NCI-H146 (cell line): ENCODE measurements at places on chromosomes 7 and 10.

GRCh38 chr10:133262696-133263095 is 14.0 kb downstream of the ADAM8 start:
- peak; percentile 97 for DNase-seq

DNA sequence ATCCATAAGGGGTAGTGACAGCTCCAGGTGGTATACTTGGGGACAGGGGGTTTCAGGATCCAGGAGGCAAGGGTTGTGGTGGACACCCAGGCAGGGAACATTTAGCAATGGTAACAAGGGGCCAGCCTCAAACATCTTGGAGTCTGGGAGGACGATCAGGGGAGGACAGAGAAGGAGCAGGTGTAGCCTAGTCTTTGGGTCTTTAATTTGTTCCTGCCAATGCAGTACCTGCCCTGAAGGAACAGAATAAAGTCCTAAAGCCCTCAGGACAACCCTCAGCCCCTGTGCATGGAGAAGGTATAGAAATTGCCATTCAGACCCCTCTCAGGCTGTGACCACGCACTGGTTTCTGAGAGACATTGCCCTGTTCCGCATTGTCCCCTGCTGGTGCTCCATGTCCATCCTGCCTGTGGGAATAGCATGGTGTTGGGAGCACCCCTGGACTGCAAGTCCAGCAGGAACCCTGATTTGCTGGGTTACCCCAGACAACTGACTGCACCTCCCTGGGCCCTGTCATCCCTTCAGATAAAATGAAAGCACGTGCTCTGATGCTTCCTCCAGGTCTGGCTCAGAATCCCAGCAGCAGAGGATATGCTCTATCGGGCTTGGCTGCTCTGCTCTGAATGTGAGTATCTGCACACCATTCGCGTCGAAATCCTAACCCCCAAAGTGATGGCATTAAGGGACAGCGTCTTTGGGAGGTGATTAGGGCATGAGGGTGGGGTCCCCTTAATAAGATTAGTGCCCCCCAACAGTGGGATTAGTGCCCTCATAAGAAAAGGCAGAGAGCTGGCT is 24.2 kb downstream of the DDC start:
- DNase-seq = no peak

DNA sequence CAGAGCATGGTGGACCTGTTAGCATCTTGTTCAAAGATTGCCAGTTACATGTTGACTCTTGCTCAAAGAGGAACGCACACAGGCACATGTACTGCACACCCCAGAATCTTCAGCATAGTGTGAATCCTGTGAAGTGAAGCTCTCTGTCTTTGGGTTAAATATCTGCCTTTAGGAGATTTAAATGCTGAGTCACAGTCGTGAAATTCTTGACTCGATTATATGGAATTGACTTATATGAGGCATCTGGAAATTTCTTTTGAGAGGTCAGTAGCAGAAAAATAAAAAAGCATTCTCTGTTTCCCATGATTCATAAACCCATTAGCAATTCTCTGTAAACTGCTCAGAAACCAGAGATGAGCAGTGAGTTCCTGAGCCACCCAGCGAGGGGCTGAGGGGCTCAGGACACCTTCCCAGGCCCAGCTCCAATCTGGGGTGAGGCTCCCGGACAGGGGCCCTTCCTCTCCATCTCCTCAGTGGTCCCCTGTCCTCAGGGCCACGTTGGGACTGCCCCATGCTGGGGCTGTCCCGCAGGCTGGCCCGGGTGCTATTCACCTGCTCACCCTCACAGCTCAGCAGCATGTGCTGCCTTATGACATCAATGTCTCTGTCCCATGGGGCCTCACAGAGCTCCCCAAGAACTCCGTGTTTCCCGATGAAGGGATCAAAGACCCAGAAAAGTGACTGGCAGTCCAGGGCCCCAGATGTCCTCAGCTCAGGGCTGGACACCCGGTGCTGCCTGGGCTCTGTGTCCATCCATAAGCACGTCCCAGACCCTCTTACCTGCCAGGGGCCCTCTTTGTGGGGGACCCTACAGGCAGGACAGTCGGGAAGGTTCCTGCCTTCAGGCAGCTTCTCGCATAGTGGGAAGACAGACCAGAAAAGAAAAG is 50.0 kb upstream of the INSIG1 start:
- DNase-seq = no peak

GRCh38 chr7:36984710-36985312 is 260.5 kb upstream of the AOAH start:
- peak; percentile 30 for DNase-seq

GRCh38 chr10:85557077-85557476 is 809.5 kb downstream of the GRID1 start:
- no peak for DNase-seq

DNA sequence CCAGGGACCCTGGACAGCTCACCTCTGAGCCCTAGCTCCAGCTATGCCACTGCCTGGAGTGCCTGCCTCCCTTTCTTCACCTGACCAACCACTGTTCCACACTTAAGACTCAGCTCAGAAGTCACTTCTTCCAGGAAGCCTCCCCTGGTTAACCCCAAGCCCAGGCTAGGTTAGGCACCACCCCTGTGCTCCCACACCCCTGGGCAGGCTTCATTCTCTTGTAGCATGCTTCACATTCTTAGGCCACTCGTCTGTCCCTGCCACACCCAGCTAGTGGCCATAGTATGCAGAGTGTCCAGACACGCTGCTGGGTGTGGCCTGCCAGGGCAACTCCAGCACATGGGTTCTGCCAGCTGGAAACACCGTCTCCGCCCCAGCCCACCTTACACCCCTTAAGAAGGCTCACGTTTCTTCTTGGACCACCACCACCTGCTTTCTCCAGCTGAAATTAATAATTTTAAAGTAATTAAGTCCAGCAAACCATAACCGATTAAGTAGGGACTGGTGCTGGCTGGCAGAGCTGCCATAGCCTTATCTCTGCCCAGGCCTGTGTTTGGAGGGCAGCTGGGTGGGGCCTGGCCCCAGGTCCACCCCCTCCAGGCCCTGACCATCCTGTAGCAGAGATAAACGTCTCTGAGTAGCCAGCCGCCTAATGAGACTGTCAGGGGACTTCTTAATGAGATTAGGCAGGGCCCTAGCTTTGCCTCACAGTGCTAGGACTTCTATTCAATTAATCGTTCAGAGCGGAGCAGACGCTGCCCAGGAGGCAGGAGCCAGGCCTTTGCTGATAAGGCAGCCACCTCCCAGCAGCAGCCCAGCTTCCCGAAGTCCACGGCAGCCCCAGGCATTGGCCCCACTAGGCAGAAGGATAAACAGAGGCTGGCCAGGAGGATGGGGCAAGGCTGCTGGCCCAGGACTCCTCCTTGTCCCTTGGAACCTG is 20.5 kb downstream of the GRID1 start:
- DNase-seq = no peak

DNA sequence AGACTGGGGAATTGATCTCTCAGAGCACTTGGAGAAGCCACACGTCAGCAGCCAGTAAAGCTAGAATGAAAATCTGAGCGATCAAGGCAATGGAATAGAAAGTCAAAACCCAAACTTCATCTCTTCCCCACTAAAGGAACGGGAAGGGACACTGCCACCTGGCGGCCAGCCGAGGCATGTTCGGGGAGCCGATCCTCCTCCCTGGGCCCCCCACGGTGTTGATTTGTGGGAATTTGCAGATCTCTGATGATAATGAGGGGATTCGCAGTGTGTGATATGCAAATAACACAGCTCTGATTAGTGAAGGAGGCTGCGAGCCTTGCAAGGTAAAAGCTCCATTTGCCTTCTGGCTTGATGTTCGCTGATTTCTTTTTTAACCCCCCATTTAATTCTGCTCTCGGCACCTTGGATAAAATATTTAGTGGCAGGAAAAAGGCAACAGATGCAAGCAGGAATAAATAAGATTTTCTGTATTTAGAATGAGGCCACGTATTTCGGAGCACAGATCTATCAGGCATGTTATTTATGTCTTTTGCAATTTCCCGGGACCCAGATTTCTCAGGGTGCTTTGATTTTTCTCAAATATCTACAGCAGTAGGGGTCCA is 258.6 kb downstream of the PAXIP1 start:
- DNase-seq = peak; percentile 71

- DNase-seq = no peak
These were observed 23.8 kb downstream of the TMEM196 start for GRCh38 chr7:19749658-19750057.

DNA sequence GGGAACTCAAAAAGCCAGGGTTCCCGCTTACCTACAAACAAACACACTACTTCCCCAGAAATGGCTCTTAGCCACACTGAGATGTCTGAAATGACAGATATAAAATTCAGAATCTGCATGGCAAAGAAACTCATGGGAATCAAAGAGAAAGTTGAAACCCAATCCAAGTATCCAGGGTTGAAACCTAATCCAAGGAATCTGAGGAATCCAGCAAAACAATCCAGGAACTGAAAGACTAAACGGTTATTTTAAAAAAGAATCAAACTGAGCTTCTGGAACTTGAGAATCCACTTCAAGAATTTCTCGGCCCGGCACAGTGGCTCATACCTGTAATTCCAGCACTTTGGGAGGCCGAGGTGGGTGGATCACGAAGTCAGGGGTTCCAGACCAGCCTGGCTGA is 568.8 kb downstream of the POM121L12 start:
- no peak for DNase-seq

GRCh38 chr10:283916-284356 is 148.7 kb downstream of the ZMYND11 start:
- no peak for DNase-seq

GRCh38 chr10:24891823-24892222 is 60.6 kb downstream of the PRTFDC1 start:
- no peak for DNase-seq
